NCI-H1930 (cell line): ENCODE measurements at places on chromosomes 5 and 9.

DNA sequence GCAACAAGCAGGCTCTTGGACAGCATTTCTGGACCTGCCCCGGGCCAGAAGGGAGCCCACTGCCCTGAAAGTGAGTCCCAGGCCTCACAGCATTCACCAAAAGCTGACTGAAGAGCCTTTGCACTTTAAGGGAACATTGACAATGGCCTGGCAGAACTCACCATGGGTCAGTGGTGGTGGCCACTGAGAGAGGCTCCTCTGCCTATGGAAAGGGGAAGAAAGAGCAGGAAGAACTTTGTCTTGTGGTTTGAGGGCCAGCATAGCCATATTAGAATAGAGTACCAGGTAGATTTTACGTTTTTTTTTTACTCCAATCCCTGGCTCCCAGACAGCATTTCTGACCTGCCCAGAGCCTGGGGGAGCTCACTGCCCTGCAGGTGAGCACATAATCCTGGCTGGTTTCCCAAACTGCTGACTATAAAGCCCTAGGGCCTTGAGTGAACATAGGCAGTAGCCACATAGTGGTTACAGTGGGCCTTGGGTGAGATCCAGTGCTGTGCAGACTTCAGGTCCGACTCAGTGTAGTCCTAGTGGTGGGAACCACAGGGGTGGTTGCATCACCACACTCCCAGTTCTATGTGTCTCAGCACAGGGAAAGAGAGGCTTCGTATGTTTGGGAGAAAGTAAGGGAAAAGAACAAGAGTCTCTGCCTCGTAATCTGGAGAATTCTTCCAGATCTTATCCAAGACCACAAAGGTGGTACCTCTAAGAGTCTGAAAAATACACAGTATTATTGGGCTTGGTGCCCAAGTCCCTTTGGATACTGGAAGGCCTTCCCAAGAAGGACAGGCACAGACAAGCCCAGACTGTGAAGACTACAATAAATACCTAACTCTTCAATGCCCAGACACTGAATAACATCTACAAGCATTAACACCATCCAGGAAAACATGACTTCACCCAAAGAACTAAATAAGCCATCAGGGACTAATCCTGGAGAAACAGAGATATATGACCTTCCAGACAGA lies 89.5 kb downstream of the TSSK1B start:
- DNase-seq: no peak

DNA sequence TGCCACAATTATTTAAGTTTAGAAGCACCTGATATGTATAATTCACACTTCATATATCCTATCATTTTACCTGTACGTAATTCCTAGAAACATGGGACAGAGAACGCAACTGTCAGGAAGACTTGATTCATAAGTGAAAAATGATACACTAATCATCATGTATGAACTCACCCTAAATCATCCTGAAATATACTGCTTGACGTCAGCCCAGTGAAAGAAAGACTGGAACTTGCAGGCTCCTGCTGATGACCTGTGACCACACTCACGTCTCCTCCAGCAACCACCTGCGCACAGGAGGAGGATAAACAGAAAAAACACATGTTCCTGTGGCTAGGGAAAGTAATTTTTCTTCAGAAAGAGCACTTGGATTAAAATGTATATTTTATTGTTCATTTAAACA lies 169.7 kb downstream of the MPDZ start:
- DNase-seq: no peak

- DNase-seq: no peak
These were observed 1.2 kb upstream of the PSAT1 start for GRCh38 chr9:78295731-78296130.

DNA sequence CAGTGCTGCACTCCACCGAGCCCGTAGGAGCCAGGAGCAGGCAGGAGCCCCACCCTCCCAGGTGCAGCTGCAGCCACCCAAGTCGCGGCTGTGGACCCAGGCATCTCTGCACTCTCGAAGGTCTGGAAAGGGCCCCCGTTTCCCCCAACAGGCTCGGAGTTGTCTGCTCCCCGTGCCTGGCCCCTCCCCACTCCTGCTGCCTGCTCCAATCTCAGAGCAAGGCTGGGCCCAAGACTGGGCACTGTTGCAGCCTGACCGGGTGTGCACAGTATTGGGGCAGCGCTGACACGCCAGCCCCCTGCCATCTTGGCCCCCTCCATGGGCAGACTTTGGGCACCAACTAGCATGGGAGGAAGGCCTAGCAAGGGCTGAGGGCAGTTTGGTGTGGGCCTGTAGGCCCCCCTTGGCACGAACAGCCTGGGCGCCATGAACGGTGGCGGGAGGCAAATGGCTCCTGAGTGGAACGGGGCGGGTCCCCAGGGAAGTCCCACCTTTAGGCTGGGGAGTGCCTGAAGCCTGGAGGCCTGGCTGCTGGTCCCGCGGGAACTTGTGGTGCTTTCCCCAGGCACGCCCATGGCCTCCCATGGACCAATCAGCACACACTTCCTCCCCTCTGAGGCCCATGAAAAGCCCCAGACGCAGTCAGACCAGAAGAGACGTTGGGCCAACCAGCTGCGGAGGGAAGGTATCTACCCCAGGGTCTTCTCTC lies 60.4 kb downstream of the PSAT1 start:
- no peak for DNase-seq

- no peak for DNase-seq
These were observed 168.5 kb downstream of the HSD17B3 start for GRCh38 chr9:96133321-96134021.

GRCh38 chr5:38167562-38167996 lies 90.8 kb upstream of the EGFLAM start:
- DNase-seq: no peak

DNA sequence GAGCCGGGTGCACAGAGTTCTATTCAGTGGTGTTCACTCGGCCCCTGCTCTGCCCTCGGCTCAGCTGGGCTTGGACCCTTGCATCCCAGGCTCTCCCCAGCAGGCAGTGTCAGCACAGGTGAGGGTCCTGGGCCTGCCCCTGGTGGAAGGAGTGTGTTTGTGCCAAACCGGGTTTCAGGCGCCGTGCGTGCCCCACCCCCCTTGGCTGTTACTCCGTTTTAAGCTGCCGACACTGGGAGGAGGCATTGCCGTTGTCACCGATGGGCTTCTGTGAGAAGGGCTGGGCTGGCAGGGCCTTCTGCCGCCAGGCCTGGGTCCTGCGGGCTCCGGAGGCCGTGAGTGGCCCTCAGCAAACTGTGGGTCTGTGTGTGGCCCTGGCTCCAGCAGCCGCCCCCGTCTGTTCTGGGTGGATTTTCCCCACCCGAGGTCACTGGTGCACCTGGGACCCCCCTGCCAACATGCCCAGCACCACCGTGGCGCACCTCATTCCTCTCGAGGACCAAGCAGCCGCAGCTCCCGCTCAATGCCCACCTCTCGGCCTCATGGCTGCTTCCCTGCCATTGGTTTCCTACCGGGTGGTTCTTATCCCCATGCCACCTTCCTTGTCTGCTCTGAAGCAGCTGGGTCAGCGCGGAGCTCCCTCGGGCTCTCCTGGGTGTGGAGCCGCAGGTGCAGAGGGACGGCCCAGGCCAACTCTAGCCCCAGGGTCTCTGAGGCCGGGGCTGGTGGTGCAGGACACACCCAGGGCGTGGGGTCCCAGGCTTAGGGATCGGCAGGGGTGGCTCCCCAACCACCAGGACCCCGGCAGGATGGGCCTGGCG lies 44.3 kb upstream of the EXOC3 start:
- no peak for DNase-seq

GRCh38 chr5:98200726-98201541 lies 572.5 kb upstream of the RGMB start:
- DNase-seq: no peak

GRCh38 chr9:96884443-96884842 lies 30.1 kb upstream of the ZNF782 start:
- DNase-seq: no peak

- DNase-seq: no peak
These were observed 69.7 kb upstream of the ADCY2 start for GRCh38 chr5:7325975-7326913.

- no peak for DNase-seq
These were observed 51.1 kb downstream of the CCDC192 start for GRCh38 chr5:127754259-127754658.

GRCh38 chr9:114652776-114653555 lies 4.6 kb downstream of the TEX53 start:
- DNase-seq: no peak

DNA sequence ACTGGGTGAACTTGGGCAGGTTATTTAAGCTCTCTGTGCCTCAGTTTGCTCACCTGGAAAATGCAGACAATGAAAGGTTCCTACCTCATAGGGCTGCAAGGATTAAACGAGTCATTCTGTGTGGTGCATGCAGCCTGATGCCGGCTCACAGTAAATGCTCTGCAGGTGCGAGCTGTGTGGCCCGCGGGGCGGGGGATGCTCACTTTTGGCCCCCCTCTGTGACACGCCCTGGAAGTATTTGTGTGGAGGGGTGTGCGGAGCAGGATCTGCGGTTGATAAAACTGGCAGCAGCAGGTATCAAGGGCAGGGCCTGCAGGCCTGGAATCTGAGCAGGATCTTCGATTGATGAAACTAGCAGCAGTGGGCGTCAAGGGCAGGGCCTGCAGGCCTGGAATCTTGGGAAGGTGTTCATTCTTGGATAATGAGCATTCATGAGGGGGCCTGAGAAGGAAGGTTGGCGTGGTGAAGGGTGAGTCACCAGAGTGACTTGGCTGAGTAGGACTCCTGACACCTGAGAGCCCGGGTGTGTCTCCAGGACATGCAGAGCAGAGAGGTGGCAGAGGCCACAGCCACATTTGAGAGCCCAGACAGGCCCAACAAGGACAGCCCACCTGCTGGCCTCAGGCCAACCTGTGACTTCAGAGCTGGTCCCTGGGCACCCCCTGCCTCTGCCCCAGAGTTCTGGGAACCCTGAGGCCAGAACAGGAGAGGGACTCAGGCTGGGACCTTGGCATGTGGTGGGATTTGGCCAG lies 11.9 kb downstream of the UNC5A start:
- no peak for DNase-seq

DNA sequence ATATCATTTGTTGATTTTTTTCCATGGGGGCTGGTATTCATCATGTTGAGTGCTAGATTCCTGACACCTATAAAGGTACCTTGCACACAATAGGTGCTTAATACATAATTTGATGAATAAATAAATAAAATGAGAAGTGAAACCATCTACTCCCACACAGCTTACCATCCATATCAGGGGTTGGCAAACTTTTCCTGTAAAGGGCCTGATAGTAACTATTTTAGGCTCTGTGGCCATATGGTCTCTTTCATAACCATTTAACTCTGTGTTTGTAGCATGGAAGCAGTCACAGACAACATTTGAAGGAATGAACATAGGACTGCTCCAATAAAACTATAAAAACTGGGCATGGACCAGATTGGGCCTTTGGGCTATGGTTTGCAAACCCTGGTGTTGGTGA lies 100.3 kb downstream of the GCNT1 start:
- no peak for DNase-seq

GRCh38 chr5:161966564-161966963 lies 101.0 kb upstream of the GABRG2 start:
- DNase-seq: peak; percentile 0

DNA sequence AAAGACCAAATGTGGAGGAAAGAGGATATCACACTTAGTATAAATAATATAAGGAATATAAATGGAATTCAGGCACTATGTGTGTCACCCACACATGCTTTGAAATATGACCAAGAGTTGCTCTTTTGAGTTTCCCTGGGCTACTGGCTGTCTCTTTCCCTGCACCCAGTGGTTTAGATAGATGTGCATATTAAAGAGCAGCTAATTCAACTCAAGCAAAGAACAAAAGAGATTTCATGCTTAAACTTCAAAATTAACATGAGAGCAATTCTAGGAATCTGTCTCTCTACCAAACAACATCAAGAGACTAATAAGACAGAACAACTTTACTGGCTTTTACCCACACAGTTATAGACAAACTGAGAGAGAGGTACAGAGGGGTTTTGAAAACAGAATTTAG lies 38.0 kb upstream of the ITGA1 start:
- no peak for DNase-seq

DNA sequence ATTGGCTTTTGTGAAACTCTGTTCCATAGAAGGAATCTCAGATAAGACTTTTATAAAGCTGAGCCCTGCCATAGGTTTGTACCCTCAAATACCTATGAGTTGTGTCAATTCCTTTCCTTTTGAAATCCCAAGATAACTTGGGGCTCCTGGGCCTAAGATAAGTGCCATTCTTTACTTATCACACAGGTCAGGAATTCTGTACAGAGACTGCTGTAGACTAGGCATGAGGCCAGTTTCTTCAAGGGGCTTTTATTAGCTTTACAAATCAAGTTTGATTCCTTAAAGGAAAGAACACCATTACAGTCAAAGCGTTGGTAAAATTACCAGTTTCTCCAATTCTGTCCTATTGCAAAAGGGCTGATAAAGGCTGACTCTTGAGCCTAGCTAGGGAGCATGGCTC lies 39.2 kb downstream of the SHC3 start:
- no peak for DNase-seq

GRCh38 chr9:98356326-98356725 lies 100.9 kb upstream of the TBC1D2 start:
- no peak for DNase-seq

GRCh38 chr5:150428106-150428876 lies 15.6 kb upstream of the CD74 start:
- no peak for DNase-seq

GRCh38 chr5:66929995-66930394 lies 266.6 kb downstream of the CD180 start:
- DNase-seq: no peak

GRCh38 chr5:104045987-104046386 lies 483.4 kb upstream of the NUDT12 start:
- DNase-seq: no peak

GRCh38 chr9:73093740-73094379 lies 57.8 kb upstream of the ANXA1 start:
- no peak for DNase-seq

DNA sequence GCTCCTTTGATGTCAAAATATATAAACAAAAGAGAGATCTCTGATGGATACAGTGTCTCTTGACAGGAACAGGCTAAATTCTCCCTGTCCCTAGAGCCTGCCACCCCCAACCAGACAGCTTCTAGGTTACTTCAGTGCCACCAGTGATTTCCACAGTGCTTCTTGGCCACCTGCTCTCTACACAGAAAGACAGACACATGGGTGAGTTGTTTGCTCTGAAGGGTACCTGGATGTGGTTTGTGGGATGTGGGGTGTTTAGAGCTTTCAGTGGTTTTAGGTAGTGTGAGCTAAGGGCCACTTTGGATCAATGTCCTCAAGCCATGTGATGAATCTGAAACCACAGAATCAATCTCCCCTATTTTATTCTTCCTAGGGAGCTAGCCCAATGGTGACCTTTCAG lies 125.4 kb downstream of the ANKRD18B start:
- no peak for DNase-seq

- DNase-seq: no peak
These were observed 66.2 kb downstream of the MPDZ start for GRCh38 chr9:13213337-13213736.

GRCh38 chr9:21383627-21384026 lies 1.6 kb downstream of the IFNA2 start:
- no peak for DNase-seq
